T-helper 9 cell (primary cell): ENCODE measurements at places on chromosomes 11 and 22.

GRCh38 chr11:126830216-126830806, 170.3 kb downstream of the KIRREL3 start:
- no peak for DNase-seq

GRCh38 chr11:85784480-85785265, 26.3 kb downstream of the SYTL2 start:
- no peak for DNase-seq

GRCh38 chr11:118783724-118784495, 7.1 kb downstream of the DDX6 start:
- no peak for DNase-seq

DNA sequence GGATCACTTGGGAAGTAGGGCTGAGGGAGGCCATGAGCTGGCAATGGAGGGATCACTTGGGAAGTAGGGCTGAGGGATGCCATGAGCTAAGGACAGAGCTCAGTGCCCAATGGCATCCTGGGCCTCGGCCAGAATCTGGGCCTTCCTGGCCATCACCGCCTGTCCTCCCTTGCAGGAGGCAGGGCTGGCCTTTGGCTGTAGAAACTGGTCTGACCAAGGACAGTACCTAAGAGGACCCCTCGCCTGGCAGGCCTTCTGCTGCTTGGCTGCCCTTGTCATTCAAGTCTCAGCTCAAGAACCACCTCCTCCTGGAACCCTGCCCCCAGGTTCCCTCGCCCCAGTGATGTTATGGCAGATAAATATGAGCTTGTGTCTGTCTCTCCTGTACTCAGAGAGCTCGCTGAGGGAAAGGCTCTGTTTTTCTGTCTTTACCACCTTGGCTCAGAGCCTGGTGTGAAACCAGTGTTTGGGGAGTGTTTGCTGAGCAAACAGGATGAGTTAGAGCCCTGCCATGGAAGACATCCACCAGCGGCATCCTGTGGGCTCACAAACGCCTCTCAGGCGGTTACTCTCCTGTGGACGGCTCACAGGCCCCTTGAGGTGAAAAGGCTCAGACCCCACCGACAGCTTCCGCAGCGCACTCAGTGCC, 19.3 kb upstream of the RASL10A start:
- no peak for DNase-seq

DNA sequence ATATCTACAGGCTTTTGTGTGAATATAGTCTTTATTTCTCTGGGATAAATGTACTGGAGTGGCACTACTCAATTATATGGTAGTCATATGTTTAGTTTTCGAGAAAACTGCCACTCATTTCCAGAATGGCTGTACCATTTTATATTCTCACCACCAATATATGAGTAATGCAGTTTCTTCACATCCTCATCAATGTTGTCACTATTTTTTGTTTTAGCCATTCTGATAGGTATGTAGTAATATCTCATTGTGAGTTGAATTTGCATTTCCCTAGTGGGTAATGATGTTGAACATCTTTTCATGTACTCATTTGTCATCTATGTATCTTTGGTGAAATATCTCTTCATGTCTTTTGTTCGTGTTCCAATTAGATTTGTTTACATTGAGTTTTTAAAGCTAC, 18.0 kb downstream of the ACRV1 start:
- DNase-seq: no peak

DNA sequence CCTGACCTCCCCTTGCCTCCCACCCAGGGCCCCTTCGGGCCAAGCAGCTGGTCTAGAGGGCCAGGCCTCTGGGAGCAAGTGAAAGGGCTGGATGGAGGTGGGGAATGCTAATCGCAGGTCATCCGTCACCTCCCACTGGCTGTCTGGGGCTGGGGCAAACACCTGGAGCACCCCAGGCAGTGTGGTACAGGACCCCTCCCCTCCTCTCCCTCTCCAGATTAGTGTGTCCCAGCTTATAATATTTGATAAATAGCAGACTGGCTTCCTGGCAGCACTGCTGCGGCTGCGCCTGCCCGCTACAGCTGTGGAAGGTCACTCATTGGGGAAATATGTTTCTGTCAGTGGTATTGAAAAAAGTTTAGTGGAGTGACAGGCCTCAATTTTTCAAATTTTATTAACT, 90.7 kb upstream of the PHOX2A start:
- no peak for DNase-seq

DNA sequence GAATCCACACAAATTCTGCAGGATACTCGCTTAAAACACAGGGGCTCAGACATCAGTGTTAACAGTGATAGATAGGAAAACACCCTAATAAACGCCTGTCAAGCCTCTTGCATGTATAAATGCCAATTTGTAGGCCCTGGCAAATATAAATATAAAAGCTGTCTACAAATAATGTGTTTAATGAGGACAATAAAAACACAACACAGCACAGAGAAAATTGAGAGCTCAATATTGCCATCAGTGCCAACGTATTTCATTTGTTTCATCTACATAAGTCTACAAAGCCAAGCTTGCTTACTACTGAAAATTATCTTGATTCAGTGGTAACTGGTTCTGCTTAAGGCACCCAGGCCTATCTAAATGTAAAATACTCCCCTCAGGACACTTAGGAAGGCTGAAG, 1387.0 kb upstream of the TENM4 start:
- DNase-seq: no peak

DNA sequence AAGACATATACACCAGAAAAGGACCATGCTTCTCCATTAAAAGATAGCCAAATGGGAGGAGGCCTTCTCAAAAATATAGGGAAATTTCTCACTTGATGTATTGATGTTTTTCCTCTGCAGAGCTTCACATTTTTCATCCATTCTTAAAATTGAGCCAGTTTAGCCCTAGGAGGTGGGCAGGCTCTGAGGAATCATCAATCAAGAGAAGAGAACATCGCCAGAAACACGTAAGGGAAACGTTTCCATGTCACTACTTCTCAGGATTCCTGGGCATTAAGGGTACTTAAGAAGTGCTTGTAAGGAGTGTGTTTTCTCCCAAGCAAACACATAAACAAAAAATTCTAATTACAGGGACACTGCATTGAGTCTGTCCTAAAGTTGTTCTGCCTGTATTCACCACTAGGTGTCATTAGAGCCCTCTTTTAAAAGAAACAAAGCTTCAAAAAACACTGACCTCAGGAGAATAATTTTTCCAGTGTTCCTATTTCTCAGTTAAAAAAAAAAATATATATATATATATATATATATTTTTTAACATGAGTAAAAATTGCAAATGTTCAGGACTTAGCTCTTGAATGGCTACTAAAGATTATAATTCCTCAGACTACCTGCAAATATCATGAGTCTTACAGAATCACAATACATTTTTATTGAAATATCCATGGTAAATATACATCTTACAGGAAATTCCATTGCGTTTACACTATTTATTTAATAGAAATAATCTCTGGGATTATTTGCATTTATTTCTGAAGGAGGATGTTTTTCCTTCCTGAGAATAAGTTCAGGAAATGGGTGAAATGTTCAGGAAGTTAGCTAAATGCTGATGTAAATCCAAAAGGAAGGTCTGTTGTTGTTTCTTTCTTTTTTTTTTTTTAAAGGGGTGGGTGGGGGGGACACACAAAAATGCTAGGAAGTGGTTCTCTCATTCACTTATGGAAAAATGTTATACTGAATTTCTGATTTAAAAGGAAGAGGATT, 16.0 kb downstream of the FZD4 start:
- no peak for DNase-seq

DNA sequence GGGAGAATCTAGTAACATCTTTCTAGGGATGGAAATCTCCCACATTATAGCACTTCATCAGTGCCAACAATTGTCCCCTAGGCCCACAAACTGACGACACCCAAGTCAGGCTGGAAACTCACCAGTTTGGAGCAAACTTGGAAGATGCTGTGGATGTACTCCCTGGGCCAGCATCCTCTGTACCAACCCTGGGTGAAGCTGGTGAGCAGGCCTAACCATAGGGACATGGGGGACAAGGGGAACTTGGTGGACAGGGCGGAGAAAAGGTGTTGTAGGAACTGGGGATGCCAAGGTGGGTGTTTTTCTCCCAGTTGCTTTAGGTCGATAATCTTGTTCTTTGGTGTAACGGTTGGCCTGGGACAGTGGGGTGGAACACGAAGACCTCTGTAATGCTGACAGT, 42.2 kb downstream of the DRG1 start:
- no peak for DNase-seq

- no peak for DNase-seq
Measured at GRCh38 chr22:33492210-33492651, 428.0 kb downstream of the LARGE1 start.

GRCh38 chr11:134412203-134413042, at the start of gene B3GAT1:
Gene B3GAT1 (minus strand): TSS chr11:134412242. CDS start chr11:134387659, 24,583 bp downstream.
- no peak for DNase-seq

- DNase-seq: no peak
Measured at GRCh38 chr11:134691985-134692384, 279.9 kb upstream of the B3GAT1 start.

GRCh38 chr22:49450498-49450897, 377.2 kb downstream of the BRD1 start:
- no peak for DNase-seq

DNA sequence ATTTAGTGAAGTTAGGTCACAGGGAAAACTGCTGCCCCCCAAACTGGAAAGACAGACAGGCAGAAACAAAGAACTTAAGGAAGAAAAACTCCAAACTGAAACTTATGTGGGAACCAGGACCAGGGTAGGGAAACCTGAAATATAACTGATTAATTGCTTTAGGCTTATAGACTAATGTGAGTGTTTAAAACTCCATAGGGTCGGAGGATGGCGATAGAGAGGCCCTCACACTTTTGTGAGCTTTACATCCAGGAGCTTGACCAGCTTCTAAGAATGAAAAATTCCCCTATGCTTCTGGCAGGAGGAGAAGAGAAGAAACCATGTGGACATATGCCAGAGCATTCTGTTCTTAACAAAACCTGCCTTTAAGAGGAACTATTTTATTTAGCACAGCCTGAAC, 598.6 kb downstream of the NELL1 start:
- no peak for DNase-seq

GRCh38 chr11:687751-688150, 7.3 kb downstream of the DEAF1 start:
- no peak for DNase-seq

DNA sequence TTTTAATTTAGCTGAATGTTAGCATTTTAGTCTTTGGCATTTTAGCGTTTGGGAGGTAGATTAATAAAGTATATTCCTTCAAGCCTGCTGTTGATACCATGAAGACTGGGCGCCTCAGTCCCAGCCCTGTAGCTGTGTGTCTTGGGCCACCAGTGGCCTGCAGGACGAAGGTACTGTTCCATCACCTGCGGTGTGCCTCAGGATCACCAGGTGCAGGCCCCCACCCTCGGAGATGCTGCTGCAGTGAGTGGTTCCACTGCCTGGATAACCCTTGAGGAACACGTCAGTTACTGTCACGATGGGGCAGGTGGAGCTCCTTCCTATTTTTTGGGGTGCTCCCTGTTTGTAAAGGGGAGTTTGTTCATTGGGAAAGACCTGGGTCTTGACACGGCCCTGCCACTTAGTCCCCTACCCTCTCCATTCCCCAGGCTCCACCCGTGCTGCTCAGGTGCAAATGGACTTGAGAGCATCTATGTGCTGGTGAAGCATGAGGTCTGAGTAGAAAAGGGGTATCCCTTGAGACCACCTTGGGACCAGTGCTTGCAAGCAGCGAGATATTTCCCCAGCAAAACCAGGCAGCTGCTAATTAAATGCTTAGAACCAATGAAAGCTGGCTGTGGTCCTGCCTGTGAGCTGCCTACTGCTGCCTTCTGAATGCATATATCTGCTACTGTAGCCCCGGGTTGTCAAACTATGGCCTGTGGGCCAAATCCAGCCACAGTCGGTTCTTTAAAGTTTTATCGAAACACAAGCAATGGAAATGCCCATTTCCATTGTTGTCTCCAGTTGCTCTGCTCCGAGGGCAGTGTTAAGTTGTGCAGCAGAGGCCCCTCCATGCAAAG, 28.7 kb downstream of the INCENP start:
- no peak for DNase-seq

GRCh38 chr22:23278883-23279675, 98.8 kb downstream of the BCR start:
- DNase-seq: no peak

DNA sequence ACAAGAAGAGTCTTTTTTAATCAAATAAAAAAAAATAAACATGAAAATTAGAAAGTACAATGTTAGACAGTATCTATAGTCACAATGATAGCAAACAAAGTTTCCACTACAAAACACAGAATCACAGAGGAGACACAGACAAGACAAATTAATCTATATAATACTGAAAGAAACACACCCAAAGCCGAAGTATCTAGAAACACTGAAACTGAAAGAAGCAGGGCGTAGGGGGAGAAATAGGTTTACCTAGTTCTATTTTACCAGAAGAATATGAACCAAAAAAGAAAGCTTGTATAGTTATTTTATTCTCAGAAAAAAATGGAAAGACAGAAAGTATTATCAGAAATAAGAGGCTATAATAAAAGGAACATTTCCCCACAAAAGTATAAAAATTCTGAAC, 27.1 kb upstream of the NUP50 start:
- no peak for DNase-seq

GRCh38 chr11:119533921-119534736, 111.2 kb upstream of the THY1 start:
- DNase-seq: peak; percentile 33

DNA sequence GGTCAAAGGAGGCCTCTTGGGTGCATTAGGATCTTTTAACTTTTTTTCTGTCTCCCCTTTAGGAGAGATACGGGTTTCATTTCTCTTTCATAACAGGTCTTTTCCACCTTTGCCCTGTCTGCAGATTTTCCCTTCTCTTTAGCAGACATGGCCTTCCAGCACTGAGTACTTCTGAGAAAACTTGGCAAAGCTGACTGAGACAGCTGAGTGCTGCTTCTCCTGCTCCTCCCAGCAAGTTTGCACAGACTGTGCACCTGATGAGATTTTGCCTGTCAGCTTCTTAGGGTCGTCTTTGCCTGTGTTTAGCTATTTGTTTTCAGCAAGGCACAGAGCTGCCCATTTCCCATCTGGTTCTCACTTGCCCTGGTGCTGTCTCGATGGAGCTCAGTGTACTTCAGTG, 87.5 kb upstream of the TBCEL start:
- DNase-seq: no peak

DNA sequence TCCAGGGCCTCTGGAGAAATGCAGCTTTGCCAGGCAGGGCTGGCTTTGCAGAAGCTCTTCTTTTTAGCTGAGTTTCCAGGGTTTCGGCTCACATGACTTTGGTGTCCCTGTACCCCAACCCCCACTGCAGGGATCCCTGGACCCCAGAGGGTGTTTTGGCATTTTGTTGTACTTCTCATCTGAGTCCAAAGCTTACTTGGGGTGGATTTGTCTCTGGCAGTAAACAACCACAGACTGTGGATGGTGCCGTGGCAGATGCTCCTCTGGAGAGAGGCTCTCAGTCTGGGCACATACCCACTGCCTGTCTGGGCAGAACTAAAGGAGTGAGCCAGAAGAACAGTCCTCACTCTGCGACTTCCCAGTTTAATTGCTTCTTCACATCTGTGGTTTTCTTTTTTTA, 49.6 kb downstream of the COMMD9 start:
- no peak for DNase-seq
